NCI-H2081 treated with DMSO at 0.1 percent for 48 hours (cell line): ENCODE measurements at places on chromosomes 11 and 22.

GRCh38 chr22:36816636-36817524, at the start of gene PVALB:
Gene PVALB, minus strand, starts transcription at chr22:36817035. Its CDS starts 30 bp downstream, at chr22:36817005.
- DNase-seq: no peak

DNA sequence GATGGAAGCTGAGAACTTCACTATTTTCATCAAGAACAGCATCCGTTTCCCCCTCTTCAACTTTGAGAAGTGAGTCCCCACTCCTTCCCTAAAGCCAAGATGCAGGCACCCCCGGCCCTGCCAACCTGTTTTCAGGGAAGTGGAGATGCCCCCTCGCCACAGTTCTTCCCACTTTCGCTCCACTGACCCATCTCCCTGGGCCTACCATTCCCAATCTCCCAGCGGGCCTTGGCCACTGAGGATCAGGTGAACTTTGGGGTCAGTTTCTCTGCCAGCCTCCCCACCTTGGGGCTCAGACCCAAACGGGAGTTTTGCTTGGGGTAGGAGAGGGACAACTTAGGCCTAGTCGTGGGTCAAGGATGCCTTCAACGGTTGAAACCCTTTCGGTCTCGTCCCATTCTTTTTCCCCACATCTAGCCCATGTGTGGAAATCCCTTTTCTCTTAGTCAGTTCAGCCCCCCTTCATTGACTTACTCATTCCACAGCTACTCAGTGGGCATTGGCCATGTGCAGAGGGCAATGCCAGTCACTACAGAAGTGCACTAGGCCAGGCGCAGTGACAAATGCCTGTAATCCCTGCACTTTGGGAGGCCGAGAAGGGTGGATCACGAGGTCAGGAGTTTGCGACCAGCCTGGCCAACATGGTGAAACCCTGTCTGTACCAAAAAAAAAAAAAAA, 10.6 kb downstream of the P2RX3 start:
- DNase-seq: no peak

- no peak for DNase-seq
Observed at GRCh38 chr22:47154621-47155081, 392.2 kb downstream of the TBC1D22A start.

GRCh38 chr11:83051760-83052671, 19.7 kb downstream of the RAB30 start:
- no peak for DNase-seq

DNA sequence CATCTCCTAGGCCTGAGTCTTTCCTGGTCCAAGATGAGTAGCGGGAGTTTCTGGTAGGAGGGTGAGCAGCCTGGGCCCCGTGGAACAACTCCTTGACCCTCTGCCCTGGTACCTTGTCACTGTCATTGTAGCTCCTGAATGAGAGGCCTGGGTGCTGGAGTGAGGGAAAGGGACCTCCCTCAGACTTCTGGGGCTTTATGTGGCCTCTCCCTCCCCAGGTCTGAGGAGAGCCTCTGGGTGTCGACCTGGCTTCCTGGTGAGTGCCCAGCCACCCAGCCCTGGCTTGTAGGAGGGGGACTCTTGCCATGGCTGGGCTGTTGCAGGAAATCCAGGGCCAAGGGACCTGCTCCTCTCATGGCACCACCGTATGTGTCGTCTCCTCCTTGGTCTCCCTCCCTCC, 3.9 kb downstream of the P2RY2 start:
- DNase-seq: no peak

GRCh38 chr11:65353900-65354264, 669 bp upstream of the TIGD3 start:
- DNase-seq: no peak

DNA sequence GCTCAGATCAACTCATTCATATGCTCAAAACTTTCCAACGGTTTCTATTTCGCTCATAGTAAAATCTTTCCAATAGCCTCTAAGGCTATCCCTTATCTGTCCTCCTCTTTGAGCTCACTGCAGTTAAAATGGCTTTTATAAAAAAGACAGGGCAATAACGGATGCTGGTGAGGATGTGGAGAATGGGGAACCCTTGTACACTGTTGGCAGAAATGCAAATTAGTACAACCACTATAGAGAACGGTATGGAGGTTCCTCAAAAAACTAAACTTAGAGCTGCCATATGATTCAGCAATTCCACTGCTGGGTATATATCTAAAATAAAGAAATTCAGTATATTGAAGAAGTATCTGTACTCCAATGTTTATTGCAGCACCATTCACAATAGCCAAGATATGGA, 345.6 kb downstream of the DLG2 start:
- DNase-seq: no peak

GRCh38 chr11:105226091-105226490, 86.5 kb upstream of the CARD18 start:
- no peak for DNase-seq

DNA sequence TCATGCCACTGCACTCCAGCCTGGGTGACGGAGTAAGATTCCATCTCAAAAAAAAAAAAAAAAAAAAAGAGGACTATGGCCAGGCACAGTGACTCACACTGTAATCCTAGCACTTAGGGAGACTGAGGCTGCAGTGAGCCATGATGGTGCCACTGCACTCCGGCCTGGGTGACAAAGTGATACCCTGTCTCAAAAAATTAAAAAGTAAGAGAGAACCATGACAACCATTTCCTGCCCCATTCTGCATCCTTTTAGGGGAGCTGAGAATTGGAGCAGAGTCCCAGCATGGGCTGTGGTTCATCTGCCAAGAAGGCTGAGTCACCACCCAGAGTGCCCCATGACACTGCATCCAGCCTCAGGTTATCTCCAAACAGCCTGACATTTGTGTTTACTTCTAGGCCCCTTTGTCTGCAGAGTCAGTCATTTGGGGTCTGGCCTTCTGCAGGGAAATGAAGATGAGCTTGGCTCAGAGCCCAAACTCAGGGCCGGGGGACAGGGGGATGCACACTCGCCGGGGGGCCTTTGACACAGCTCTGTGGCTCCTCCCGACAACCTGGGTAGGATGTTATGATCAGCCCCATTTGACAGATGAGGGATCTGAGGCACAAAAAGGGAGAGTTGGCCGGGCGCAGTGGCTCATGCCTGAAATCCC, 4.7 kb downstream of the CSDC2 start:
- no peak for DNase-seq
